ENCODE measurements at places on chromosomes 2 and 18.

- no peak for DNase-seq
Measured at GRCh38 chr2:174009488-174010223, 44.5 kb upstream of the SP3 start.

DNA sequence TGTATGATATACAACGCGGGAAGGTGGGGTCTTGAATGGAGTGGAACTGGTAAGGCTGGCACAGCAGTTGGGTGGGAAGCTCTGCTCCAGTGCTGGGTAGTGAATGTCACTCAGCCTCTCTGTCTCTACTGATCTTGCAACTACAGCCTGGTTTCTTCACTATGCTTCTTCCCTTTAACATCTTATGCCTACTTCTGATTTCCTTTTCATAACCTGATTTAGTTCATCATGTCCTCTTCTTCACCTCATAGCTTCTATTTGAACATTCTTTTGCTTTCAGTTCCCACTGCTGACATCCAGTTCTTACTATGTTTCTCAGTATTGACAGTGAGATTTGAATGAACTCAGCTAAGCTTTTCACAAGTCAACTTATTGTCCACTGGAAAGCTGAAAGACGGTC lies 286.2 kb downstream of the ARL6IP6 start:
- no peak for DNase-seq

DNA sequence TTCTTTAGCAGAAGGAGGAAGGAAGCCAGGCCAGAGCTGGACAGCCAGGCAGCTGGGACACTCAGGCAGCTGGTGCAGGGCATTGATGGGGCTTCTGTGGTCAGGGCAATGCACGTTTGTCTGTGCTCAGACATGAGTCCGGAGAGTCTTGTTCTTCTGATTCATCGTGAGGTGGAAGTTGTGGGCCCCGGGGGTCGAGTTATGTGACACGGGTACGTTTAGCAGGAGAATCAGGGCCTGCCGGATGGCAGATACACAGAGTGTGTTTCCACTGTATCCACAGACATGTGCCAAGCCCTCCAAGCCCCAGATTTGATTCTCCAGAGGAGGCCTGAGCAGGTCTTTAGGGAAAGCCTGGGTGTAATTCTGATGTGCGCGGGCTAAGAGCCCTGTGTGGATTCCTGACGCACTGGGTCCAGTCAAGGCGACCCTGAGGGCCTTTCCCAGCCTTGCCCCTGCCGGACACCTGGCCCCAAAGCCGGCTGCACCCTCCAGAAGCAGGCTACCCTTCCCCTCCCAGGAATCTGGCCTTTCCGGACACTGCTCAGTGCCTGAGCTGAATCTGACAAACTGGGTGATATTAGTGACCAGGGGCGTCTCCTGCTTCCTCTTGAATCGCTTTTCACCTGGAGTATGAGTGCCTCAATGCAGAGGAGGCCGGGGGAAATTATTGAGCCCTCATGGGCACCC lies 10.1 kb downstream of the ARHGEF4 start:
- no peak for DNase-seq

DNA sequence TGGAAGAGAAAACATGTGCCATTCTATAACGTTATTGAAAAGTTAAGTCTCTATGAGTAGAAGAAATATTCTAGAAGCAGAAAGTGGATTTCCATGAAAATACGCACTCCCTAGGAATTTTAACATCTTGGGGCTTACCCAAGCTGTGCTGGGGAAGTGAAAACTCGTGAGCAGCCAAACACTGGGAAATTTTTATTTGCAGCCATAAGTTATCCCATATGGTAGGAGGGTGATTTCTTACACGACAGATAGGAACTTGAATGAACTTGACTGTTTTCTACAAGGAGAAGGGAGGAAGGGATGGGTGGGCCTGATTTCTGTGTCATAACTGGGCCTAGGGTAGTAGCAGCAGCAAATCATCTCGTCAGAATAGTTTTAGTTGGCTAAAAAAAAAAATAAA lies 272.6 kb downstream of the ETAA1 start:
- no peak for DNase-seq

All from suppressor macrophage (primary cell).